ENCODE measurements at places on chromosomes 1 and 21.

DNA sequence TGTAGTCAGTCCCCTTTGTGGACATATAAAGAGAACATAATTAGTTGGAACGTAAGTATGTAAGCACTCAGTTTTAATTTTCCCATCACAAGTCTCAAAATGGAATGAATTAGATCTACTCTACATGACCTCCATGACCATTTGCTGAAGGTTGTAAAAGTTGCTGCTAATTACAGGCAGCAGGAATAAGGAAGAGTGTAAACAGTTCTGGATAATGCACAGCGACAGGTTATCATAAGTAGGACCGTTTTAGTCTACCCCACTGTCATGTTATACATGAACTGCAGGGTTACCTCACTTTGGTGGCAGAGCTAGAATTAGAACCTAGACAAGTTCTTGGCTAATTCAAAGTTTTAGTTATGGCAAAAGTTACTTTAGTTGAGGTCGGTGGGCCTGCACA lies 21.7 kb downstream of the YTHDF2 start:
- no peak for DNase-seq

- no peak for DNase-seq
These were observed 31.0 kb downstream of the NCAM2 start for GRCh38 chr21:21029164-21029563.

GRCh38 chr1:54221867-54222484 lies 22.0 kb downstream of the MRPL37 start:
- no peak for DNase-seq

DNA sequence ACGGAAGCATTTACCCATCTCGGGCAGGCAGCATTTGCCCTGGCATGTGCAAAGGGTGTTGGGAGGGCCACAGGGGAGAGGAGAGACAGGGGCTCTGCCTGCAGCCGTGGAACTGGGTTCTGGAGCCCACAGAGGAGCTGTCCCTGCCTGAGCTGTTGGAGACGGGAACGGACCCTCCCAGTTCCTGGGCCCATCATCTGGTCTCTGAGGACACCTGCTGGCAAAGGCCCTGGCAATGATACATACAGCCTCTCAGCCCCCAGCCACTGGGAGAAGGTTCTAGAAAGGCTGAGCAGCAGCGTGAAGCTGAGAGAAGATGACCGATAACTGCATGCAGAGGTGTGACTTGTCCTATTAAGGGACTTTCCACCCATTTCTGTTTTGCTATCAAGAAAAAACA lies 31.4 kb downstream of the FAAP20 start:
- no peak for DNase-seq

- DNase-seq, result no peak
These were observed 108.7 kb upstream of the ARHGEF16 start for GRCh38 chr1:3345792-3346191.

DNA sequence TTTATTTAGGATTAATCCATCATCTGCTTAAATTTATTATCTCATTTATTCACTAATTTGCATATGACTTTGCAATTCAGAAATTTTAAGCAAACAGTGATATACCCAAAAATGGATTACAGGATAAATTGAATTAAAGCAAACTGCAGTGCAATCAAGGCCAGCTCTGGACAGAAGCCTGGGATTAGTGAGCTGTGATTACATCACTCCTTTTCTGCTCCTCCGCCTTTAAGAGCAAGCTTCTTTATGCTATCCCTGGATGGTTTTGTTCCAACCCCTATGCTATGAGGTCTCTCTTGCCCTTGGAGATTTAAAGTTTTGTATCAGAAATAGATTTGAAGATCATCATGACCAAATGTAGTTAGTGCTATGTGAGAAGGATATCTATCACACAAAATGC lies 32.6 kb downstream of the GPR52 start:
- DNase-seq, result no peak

GRCh38 chr1:235057385-235058306 lies 71.0 kb downstream of the TOMM20 start:
- no peak for DNase-seq

GRCh38 chr1:30145723-30146303 lies 577.6 kb downstream of the MATN1 start:
- no peak for DNase-seq

Measured in stimulated activated CD8-positive, alpha-beta memory T cell treated with anti-CD3 and anti-CD28 coated beads, Interleukin-7, amount 100 ng/mL, for 24 hours (primary cell).